ENCODE measurements at places on chromosomes 6 and 20. TPM values are rescaled to one million over a fixed set of nuclear protein-coding genes. Genes with fewer than 3 reads are reported as not detected.

DNA sequence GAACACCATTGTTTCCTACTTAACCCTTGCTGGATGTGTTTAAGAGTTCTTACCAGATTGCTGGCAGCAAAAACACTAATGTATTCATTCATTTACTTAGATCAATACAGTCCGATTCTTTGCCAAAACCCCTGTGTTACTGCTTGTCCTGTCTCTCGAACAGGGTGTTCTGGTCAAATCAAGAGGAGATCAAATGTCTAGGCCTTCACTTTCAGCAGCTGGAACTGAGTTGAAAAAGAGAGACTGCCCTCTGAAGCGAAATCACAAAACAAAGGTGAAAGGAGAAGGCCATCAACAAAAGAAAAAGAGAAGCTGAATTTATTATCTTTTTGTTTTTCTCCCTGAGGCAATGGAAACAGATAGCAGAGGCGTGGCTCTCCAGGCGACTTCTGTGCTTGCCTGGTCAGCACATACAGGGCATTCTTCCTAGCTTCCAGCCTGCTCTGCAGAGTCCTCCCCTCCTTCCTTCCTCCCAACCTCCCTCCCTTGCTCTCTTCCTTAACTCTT, 44.1 kb upstream of the GCM1 start:
- DNase-seq, result no peak

- no peak for DNase-seq
Measured at GRCh38 chr20:19937218-19937617, 79.9 kb upstream of the NAA20 start.

DNA sequence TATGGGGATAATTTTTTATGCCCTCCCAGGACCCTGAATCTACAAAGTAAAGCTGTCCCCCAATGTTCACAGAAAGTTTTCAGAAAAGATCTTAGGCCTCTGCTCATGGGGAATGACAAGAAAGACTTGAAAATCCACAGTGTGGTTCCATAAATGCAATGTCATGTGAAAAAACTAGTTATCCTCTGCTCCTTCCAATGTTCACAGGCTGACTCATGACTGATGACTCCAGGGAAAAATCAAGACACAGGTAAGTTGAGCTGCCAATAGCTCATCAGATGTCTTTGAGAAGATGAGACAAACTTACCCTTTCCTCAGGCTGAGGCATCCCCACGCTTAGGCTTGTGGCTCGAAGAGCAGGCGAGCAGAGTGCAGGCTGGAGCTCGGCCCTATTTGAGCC, 14.8 kb upstream of the BCLAF1 start:
- DNase-seq, result no peak

- DNase-seq, result no peak
Measured at GRCh38 chr20:45545351-45545750, 1.9 kb downstream of the EPPIN start.

DNA sequence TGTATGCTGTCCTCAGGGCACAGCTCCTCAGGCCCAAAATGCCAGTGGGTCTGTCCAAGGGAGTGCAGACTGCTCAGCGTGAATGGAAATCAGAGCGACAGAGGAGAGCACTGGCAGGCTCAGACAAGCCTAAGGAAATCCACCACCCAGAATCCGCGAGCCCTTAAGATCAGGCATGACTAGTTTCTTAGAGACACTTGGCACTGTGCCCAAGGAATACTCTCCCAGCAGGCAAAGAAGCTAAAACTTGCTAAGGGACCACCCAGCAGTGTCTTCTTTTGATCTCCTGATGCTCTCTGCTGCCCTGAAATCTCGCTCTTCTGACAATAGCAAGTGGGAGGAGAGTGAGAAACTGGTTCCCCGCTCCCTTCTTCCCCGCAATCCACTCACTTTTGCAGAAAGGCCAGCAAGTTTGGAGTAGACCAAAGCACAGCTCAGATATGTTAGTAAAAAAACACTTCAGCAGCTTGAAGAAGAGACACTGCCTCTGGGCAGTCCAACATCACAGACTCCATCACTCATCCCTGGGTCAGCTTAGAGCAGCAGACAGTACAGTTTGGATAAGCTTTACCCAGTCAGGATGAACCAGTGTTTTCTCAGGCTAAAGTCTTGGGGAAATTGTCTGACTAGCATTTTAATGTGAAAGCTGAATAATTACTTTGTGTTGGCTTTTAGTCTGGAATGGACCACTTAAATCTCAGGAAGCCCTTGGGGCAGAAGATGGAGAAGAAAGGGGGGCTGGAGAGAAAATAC, 32.4 kb downstream of the TRAF3IP2 start:
- DNase-seq, result peak; percentile 98

The THBD gene
- 4.7 TPM for total RNA-seq

The ACTL10 gene
- total RNA-seq, result not detected

Data from SJSA1 (cell line).